Suppressor macrophage treated with lipopolysaccharide for 4 hours (primary cell): ENCODE measurements at places on chromosomes 5 and 9.
A peak's percentile ranks its signal among the peaks of the same experiment; 100 is the strongest.

DNA sequence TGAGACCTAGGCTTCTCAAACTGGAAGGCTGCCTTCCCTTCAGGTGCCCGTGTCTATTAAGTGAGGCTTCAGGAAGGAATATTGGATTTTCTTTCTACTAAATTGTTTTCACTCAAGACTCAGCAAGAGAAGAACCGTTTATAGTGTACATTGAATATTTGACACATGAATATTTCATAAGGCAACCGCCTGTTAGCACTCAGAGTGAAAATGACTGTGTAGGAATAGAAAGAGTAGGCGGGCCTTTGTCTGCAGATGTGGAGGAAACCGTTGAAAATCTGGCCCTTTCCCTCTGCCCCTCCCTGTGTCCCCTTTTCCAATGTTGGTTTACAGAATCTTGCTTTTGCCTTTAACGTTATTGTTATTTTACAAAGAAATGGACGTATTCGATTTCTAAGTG, 6.2 kb downstream of the SAP30L start:
- DNase-seq: no peak

GRCh38 chr5:142323480-142324135, 1.2 kb downstream of the SPRY4 start:
- no peak for DNase-seq

DNA sequence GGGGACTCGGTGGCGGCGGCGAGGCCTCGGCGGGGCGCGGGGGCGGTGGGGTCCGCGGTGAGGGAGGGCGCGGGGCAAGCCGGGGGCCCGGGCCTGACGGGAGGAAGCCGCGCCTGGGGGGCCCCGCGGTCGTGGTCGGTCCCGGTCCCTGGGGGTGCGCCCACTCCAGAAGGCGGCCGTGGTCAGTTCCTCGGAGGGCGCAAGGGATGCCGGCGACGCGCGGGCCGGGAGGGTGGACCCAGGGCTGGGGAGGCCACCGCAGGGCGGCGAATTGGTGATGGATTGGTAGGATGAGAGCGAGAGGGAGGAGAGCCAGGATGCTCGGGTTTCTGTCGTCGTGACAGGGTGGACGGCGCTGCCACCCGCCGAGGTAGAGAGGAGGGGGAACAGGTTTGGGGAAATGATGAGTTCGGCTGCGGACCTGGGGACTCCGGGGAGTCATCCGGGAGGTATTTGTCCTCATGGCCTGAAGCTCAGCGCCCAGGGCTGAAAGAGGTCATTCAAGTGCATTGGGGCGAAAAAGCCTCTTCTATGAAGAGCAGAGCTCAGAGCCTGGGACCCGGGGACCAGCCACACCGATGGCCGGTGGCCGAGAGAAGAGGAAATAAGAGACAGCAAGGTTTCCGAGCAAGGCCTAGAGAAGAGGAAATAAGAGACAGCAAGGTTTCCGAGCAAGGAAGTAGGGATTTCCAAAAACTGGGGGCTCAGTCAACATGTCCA, 557 bp downstream of the GNG10 start:
- peak; percentile 75 for DNase-seq

GRCh38 chr5:145554399-145554798, 280.7 kb downstream of the PRELID2 start:
- DNase-seq: no peak

DNA sequence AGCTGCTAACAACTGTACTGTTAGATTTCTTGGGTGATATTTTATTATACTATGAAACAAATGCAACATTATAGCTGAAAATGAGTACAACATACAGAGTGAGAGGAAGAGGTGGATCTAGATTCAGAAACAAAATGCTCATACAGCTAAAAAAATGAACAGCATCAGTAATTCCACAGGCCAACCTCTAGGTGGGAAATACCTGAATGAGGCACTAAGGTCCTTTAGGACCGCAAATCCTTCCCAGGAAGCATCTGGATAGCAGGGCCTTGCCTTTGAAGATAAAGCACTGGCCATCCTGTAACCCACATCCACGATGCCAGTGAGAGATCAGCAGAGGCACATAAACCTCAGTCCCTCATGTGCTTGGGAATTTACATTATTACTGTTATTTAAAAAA, 310.8 kb downstream of the YTHDC2 start:
- DNase-seq: no peak

GRCh38 chr5:153745778-153746395, 255.4 kb downstream of the GRIA1 start:
- no peak for DNase-seq
